Stimulated activated CD4-positive, alpha-beta T cell treated with anti-CD3 and anti-CD28 coated beads, Interleukin-2, amount 100 ng/mL, for 4 hours (primary cell): ENCODE measurements at places on chromosomes 6 and 20.
A peak's percentile ranks its signal among the peaks of the same experiment; 100 is the strongest.

GRCh38 chr20:823574-823902 lies 10.0 kb upstream of the FAM110A start:
- no peak for DNase-seq

DNA sequence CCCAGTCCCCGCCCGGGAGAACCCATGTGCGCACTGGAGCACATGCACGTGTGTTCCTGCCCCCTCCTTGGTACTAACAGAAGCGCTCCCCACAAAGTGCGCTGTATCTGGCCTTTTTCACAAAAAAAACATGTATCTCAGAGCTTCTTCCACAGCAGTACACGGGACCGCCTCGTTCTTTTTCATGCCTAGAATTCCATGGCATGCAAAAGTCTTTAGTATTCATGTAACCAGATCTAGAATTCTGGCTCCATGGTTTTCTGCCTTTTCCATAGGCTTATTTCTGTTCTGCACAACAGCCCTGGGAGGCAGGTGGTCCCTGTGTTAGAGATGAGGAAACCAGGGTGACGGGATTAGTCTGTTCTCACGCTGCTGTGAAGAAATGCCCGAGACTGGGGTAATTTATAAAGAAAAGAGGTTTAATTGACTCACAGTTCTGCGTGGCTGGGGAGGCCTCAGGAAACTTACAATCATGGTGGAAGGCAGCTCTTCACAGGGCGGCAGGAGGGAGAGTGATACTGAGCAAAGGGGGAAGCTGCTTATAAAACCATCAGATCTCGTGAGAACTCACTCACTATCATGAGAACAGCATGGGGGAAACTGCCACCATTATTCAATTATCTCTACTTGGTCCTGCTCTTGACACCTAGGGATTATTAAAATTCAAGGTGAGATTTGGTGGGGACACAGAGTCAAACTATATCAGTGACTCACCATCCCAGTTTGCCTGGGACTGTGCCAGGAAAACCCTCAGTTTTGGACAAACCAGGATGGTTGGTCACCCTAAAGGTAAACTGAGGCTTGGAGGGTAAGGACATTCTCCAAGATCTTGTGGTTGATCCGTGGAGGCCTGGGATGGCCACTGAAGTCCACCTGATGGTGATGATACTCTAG lies 41.0 kb downstream of the C20orf203 start:
- no peak for DNase-seq

- DNase-seq: no peak
Observed at GRCh38 chr6:57303931-57304681, 13.3 kb upstream of the PRIM2 start.

GRCh38 chr20:12207875-12208274 lies 290.2 kb downstream of the BTBD3 start:
- DNase-seq: no peak

DNA sequence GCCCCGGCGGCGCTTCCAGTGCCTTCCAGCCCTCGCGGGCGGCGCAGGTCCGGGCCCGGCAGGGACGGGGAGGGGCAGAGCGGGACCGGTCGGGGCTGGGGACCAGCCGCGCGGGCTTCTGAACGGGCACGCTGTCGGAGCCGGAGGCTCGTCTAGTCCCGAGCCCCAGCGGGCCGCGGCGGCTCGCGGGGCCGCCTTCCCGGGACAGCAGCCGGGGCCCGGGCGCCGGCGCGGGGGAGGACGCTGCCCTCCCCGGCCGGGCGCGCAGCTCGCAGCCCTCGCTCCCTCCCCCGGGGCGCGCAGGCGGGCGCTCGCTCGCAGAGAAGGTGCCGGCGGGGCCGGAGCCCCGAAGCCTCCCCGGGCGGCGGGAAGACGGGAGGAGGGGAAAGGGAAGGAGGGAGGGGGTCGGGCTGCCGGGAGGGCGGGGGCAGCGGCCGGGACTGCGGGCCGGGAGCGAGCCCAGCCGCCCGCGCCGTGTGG lies 696 bp upstream of the SIRPA start:
- DNase-seq: no peak

- peak; percentile 46 for DNase-seq
Observed at GRCh38 chr6:43993881-43994523, 133.2 kb downstream of the MRPL14 start.

- DNase-seq: no peak
Observed at GRCh38 chr6:6942831-6943230, 164.9 kb upstream of the RREB1 start.

DNA sequence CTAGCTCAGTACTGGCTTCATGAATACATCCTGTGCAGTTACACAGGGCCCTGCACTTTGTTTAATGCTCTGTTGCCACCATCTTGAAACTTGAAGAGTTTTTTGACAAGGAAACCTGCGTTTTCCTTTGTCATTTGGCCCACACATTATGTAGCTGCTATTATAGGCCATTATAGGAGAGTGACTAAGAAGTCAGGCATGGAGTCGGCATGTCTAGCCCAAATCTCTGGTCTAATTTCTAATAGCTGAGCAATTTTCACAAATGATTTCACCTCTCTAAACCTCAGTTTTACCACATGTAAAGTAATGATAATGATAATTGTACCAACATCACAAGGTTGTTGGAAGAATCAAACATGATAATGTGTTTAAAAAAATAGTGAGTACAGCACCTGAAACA lies 67.1 kb upstream of the MYLIP start:
- DNase-seq: no peak

DNA sequence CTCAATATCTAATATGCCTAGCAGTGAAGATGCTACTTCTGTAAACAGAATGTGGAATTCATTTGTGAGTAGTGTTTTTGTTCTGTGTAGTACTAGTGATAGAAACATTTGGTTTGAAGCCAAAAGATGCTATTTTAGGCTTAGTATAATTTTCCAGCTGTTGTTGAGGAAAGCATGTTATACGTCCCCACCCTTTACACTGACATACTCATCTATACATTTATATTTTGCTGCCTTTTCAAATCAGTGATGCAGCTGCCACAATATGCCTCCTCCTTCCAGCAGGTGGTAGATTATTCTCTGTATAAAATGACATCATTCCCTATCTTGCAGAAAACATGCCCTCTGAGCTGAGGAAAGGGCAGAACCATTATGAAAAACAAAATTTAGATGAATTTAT lies 1217.6 kb upstream of the GJE1 start:
- DNase-seq: no peak
